Fibroblast of lung (primary cell): ENCODE measurements at places on chromosomes 1 and 21. TPM values are rescaled to one million over a fixed set of nuclear protein-coding genes. Genes with fewer than 3 reads are reported as not detected.

SLC45A3 gene
- 0.90 and 1.1 TPM in 2 replicates for polyA plus RNA-seq

TMEM125 gene
- 0.03 TPM in 1 of 2 replicates, not detected in the other for polyA plus RNA-seq

DNA sequence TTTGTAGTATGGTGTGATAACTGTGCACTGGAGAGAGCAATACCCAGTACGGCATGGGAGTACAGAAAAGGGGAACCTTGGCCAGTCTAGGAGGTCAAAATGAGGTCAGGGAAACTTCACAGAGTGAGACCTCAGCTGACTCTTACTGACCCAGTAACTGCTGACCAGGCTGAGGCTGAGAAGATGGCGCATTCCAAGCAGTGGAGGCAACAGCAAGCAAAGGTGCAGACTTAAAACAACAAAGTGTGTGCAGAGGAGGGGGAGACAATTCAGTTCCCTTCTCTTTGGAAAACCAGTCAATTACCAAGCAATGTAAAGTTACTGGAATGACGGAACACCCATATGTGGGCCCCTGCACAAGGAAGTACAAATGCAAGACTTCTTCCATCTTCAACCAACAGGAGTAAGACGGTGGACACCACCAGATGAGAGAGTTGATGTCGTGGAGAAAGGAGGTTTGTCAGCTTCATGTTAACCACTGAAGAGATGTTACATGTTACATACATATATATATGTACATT is 54.6 kb upstream of the PRDX6 start:
- H3K36me3 ChIP-seq, result no peaks in the 10 kb centered on the region
- DNase-seq, result no peak
- H3K4me1 ChIP-seq, result peaks cover 2% of the 10 kb centered on the region
- H3K27me3 ChIP-seq, result no peaks in the 10 kb centered on the region
- H3K27ac ChIP-seq, result no peak overlapping the region

- no peak overlapping the region for H3K4me3 ChIP-seq
- DNase-seq, result peak; percentile 88
- H3K27me3 ChIP-seq, result no peaks in the 10 kb centered on the region
- H3K4me1 ChIP-seq, result peaks cover 2% of the 10 kb centered on the region
- no peak overlapping the region for H3K27ac ChIP-seq
These were observed 54.2 kb upstream of the SPATA6 start for GRCh38 chr1:48526008-48526710.

- peak overlapping the region; percentile 6 for H3K27ac ChIP-seq
- H3K4me3 ChIP-seq, result no peak overlapping the region
- H3K36me3 ChIP-seq, result no peaks in the 10 kb centered on the region
- peaks cover 12% of the 10 kb centered on the region for H3K4me1 ChIP-seq
These were observed 66.7 kb downstream of the RGL1 start for GRCh38 chr1:183871601-183872000.

GRCh38 chr1:105172788-105173187 is 1423.1 kb downstream of the AMY1C start:
- no peak for DNase-seq
- H3K36me3 ChIP-seq, result no peaks in the 10 kb centered on the region
- H3K4me3 ChIP-seq, result no peak overlapping the region
- H3K4me1 ChIP-seq, result no peaks in the 10 kb centered on the region
- no peaks in the 10 kb centered on the region for H3K27me3 ChIP-seq

DNA sequence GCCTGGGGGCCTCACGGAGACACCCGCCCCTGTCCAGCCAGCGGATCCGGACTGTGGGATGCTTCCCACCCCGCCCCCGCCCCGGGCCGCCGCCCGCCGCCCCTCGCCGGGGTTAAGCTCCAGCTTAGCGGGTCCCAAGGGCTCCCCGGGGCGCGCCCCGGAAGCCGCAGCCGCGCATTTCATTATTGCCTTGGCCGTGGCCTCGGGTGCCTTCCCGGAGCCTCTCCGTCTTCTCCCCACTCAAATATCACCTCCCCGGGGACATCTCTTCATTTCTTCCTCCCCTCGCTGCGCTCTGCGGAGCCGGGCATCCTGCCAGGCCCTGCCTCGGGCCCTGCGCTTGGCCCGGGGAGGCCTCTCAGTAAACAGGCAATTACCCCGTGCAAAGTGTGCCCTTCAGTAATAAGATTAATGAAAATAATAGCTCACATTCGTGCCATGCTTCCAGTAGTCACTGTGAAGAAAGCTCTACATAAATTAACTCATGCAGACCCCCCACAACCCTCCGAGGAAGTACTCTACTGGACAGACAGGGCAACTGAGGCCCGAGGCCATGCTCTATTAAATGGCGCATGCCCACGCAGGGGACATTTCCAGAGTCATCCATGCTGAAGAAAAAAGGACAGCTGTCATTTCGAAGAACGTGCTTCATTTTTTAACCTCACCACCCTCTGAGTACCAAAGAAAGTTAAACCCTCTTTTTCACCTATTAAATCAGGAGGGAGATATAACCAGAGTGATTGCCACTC is 49.9 kb upstream of the LAPTM5 start:
- no peaks in the 10 kb centered on the region for H3K36me3 ChIP-seq
- no peak overlapping the region for H3K27ac ChIP-seq
- H3K4me1 ChIP-seq, result peaks cover 30% of the 10 kb centered on the region
- no peaks in the 10 kb centered on the region for H3K27me3 ChIP-seq
- peak; percentile 74 for DNase-seq

DNA sequence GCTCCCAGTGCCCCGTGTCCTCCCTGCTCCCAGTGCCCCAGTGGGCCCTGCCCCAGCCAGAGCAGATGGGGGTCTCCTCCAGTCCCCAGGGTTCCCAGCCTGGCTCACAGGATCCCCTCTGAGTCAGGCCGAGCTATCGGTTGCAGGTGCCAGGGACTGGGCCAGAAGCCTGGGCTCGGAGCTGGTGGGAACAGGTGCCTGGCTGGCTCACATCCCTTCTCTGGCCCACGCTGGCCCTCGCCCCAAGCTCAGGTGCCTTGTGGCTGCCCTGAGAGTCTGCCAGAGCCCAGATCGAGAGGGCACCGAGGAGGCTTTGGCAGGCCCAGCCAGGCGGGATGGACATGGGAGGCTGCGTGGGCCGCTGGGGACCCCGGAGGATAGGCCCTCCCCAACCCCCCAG is 18.9 kb downstream of the PLCH2 start:
- no peak overlapping the region for H3K4me3 ChIP-seq
- no peaks in the 10 kb centered on the region for H3K27me3 ChIP-seq
- H3K27ac ChIP-seq, result no peak overlapping the region
- DNase-seq, result no peak
- H3K36me3 ChIP-seq, result no peaks in the 10 kb centered on the region
- no peaks in the 10 kb centered on the region for H3K4me1 ChIP-seq
